GM20000 (cell line): ENCODE measurements at places on chromosomes 11 and 22.

GRCh38 chr11:6110011-6110410, 2.5 kb downstream of the OR56B4 start:
- no peak for DNase-seq

DNA sequence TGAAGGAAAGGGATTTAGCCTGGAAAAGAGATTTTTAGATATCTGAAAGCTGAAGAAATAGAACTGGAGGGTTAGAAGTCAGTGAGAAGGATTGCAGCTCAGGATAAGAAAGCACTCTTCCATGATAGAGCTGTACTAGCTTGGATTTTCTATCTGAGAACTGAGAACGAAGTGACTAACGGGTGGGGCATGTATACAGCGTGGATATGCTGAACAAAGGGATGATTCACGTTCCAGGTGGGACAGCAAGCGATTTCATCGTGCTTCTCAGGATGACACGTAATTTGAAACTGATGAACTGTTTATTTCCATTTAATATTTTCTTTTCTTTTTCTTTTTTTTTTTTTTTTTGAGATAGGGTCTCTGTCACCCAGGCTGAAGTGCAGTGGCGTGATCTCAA, 53.0 kb downstream of the GRAMD1B start:
- DNase-seq = no peak

DNA sequence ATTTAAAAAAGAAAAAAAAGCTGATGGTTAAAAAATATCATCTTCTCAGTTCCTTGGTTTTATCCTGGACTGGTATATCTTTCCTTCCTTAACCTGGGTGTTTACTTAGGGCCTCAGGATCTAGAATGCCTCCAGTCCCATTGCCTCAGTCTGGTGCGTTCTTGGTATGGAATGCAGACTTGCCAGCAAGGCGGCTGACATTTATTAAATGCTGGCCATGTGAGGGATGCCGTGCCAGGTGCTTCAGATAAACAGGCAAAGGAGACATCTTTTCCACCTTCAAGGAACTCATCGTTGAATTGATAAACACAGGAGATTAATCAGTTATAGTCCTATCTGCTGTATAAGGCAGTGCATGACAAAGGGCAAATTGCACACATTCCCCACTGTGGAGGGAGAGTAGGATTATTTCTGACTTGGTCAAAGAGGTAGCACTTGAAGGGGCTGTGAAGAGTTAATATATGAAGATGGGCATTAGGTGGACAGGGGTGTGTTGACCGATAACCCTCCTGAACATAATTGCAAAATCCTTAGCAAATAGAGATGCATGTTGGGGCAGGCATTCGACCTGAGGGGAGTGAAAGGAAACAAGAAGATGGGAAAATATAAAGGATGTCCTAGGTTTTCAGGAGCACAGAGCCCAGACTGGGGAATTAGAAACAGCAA, 54.4 kb downstream of the ALX4 start:
- no peak for DNase-seq

GRCh38 chr11:112369374-112369773, 108.7 kb upstream of the PLET1 start:
- DNase-seq = no peak

GRCh38 chr11:9203691-9204311, 61.3 kb downstream of the DENND5A start:
- DNase-seq = peak; percentile 13

- DNase-seq = no peak
Measured at GRCh38 chr22:48234011-48234410, 1471.6 kb downstream of the TBC1D22A start.

- no peak for DNase-seq
Measured at GRCh38 chr11:125950696-125951651, 5.1 kb downstream of the VSIG10L2 start.

DNA sequence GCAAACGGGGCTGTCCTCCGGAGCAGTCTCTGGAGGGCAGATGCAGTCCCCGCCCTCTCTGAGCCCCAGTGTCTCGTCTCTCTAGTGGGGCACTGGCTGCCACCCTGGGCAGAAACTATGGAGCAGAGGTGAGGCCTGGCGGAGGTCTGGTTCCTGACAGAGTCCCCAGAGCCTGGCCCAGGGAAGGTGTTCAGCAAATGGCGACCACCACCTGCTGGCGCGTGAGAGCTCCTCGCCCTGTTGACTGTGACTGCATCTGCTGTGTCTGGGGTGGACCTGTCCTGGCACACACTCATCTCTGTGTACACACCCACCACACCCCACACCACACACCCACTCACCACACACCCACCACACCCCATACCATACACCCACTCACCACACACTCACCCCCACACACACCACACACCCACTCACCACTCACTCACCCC, 18.3 kb upstream of the TTLL12 start:
- no peak for DNase-seq

DNA sequence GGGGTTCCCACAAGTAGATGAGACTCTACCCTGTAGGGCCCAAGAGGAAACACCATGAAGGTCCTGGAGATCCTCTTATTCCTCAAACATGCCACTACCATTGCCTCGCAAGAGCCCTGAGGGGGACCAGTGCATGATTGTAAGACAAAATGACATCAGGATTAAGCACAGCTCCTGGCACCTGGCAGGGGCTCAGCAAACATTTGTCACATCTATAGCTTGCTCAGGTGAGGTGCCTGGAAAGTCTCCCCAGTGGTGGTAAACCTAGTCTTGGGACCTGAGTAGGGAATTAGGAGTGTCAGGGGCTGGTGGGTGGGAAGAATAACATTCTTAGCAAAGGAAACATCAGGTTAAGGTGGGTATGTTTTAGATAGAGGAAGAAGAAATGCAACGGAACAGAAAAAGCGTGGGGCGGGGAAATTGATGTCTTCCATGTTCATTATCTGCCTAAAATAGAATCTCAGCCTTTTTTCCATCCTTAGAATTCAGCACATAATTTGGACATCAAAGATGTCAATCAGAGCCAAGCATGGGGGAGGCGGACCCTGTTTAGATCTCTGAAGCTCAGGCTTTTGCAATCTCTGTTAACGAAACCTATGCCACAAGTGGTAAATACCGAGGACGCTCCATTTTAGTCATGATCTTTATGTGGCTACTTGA, 924 bp downstream of the YPEL1 start:
- no peak for DNase-seq

DNA sequence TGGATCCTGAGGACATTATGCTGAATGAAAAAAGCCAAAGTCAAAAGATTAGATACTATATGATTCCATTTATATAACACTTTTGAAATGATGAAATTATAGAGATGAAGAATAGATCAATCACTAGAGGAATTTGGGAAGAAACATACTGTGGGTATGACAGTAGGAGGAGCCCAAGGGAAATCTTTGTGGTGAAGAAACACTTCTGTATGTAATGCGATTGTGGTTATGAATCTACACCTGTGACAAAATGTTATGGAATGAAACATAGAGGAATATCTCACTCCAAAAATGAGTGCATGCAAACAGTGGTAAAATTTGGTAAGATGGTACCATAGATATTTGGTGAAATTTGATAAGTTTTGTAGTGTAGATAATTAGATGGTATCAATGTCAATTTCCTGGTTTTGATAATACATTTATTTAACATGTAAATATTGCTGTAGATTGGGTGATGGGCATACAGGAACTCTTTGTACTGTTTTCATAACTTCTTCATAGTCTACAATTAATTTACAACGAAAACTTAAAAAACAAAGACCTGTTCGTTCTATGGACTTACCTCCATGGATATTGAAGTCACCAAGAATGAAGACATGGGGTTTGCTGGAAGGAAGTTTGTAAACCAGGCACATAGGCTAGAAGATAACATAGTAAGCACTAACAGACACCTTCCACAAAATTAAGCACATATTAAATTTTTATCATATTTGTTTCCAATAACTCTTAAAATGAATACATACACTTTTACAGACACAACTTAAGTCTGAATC, 11.5 kb downstream of the MRGPRX1 start:
- no peak for DNase-seq

DNA sequence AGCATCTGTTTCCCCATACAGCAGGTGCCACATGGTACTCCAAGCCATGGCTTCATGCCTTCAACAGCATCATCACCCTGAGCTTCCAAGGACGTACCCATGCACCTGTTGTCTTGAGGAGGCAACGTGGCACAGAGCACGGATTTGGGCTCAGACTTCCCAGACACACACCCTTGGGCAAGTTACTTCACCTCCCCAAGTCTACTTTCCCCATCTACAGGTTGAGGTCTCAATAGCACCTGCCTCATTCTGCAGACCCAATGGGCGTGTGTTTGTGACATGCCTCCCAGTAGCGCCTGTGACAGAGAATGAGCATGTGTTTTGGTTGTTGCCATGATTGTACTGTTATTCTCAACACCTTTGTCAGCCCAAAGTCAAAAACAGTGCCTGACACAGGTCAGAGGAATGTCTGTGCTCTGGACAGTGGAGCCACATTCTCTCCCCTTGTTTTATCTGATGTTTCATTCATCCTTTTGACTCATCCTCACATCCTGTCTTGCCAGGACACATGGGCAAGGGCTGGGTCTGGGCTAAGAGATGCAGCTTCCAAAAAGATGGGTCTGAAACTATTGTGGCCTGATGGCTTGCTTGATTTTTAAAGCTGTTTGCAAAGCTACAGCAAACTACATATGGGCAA, 53.4 kb upstream of the CCND1 start:
- no peak for DNase-seq

DNA sequence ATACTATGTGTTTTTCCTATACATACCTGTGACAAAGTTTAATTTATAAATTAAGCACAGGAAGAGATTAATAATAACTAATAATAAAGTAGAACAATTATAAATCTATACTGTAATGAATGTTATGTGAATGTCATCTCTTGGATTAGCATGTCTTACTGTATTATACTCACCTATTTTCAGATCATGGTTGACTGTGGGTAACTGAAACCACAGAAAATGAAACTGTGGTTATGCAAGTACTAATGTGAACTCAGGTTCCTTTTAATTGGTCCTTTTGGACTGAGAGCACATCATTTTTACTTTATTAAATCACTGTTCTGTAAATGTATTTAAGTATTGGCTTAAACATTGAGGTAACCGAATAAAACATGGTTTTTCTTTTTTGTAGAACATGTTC, 108.8 kb downstream of the PPP6R3 start:
- DNase-seq = peak; percentile 39

DNA sequence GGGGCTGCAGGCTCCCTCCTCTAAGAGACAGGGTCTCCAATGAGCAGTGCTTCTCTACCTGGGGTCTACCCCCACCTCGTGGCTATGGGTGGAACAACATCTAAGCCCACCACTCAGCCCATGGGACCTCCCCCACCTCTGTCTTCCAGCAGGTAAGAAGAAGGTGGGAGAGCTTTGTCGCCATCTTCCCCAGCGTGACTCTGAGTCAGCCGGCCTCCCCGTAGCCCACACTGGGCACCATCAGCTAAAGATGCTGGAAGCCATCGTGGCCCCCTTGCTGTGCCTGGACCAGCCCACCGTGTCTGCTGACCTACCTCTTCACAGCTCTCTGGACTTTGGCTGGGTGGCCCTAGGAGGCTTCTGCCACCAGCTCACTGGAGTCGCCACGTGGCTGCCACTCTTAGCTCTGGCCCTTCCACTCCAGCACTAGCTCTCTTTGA, 944 bp downstream of the C11orf86 start:
- no peak for DNase-seq

GRCh38 chr22:46085828-46086576, 64.3 kb upstream of the PPARA start:
- DNase-seq = no peak

DNA sequence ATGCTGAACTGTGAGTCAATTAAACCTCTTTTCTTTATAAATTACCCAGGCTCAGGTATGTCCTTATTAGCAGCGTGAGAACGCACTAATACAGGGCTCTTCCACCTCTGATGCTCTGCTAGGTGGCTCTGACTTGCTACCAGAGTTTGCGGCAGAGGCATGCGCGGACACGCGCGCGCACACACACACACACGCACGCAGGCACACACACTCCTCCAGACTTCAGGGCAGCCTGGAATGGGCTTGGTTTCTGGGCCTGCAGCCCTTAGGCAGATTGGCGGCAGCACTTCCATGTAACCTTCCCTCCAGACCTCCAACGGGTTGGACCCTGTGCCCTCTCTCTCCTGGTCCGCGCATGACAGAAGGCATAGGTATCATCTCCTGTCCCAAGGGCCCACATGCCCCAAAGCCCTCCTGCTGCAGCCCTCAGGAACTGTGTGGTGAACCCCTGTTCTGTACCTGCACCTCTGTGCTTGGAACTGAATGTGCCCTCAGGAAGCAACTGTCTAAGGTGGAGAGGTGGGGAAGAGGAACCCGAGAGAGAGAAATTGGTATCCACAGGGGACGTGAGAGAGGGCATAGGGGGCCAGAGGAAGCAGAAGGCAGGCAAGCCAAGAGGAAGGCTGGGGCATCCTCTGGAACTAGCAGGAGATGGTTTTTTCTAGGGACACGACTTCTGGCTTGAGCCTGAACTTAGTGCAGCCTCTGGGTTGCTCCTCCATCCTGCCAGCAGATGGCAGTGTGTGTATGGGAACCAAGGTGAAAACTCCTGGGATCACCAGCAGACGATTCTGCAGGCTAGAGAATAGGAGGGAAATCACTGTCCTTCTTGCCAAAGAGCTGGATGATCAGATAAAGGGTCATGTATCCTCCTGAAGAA, 23.4 kb upstream of the RIC3 start:
- DNase-seq = peak; percentile 77

DNA sequence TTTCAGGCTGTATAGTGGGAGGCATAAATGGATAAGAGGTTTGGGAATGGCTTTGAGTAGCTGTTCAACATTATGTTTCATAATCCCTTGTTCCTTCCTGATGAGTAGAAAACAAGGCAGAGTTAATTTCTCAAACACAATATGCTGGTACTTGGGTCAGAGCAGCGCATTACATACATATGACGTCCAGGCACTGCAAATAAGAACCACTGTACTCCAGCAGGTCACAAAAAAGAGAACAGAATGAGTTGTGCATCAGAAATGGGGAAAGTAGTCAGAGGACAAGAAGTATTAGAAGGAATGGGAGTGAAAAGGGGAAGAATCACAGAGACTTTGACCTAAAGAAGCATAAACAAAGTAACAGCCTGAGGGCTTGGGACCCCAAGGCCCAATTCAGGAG, 44.0 kb upstream of the RDX start:
- DNase-seq = no peak

DNA sequence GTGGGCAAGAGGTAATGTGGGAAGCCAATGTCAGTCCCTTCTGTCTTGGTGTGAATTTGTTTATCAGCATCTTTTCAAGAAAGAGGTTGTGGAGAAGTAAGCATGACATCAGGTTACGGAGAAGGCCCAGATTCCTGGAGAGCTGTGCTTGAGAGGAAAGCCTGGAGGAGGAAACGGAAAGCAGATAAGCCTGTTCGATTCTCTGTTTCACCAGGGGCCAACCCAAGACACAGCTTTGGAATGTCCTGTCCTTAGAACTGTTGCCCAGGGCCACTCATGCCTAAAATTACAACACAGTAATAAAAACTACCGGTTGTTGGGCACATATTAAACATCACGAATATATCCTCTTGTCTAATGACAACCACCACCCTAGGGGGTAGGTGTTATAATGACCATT, 148.5 kb downstream of the NAV2 start:
- DNase-seq = no peak
